ENCODE measurements at places on chromosomes 2 and 18. TPM values are rescaled to one million over a fixed set of nuclear protein-coding genes. Genes with fewer than 3 reads are reported as not detected.

DNA sequence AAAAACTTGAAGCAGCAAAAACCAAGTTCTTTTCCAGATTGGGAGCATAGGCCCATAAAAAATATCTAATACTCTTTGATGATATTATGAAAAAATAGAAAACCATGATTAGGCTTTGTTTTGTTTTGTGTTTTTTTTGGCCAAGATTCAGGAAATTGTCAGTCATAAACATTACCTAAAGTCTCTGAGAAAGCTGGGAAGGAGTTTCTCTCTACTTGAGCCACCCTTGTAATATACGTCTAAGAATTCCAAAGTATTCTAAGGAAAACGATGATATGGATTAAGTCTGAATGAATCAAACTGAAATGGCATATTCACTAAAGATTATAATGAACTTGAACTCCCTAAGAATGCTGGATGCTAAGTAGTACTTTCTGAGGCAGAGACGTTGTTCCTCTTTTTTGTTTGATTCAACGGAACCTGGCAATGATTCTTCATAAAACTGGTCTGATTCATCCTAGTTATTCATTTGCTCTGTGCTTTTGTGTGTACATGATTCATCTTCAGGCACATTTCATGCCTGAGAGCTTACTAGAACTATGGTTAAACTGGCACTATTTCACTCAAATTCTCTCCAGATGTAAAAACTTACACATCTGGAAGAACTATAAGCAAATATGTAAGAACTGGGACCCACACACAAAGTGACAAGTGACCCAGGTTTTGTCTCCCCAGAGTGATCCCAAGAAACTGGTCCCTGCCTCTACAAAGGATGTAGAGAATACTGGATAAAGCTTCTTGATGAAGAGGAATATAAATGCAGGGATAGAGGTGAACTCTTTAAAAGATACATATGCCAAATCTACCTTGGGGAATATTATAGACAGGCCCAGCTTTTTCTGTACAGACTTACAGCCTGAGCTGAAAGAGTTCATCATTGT is 159.7 kb downstream of the DOCK10 start:
- DNase-seq, result no peak

The ACTR2 gene
- 210 TPM for polyA plus RNA-seq

- no peak for DNase-seq
Measured at GRCh38 chr2:96663829-96664228, 21.3 kb downstream of the FER1L5 start.

GRCh38 chr18:13246121-13246520 is 27.6 kb downstream of the LDLRAD4 start:
- no peak for DNase-seq

- no peak for DNase-seq
Measured at GRCh38 chr2:17422061-17422460, 96.2 kb downstream of the RAD51AP2 start.

The RASGRP3 gene
- 19.6 TPM for polyA plus RNA-seq

The MBP gene
- polyA plus RNA-seq, result 17.1 TPM

DNA sequence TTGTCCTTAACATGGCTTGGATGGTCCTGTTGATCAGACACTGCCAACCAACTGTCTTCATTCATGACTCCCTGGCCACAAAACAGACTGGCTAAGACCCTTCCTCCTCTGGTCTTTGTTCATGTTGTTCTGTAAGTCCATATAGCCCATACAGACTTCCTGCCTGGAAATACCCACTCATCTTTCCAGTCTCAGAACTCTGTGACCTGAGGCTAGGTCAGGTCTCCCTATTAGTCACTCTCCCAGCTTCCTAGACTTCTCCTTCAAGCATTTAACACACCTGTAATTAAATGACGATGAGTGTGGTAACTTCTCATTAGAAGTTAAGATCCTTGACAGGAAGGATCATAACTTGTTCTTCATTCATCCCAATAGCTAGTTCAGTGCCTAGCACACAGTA is 56.3 kb downstream of the CCDC93 start:
- no peak for DNase-seq

The SLC9A4 gene
- polyA plus RNA-seq, result 7.0 TPM

DNA sequence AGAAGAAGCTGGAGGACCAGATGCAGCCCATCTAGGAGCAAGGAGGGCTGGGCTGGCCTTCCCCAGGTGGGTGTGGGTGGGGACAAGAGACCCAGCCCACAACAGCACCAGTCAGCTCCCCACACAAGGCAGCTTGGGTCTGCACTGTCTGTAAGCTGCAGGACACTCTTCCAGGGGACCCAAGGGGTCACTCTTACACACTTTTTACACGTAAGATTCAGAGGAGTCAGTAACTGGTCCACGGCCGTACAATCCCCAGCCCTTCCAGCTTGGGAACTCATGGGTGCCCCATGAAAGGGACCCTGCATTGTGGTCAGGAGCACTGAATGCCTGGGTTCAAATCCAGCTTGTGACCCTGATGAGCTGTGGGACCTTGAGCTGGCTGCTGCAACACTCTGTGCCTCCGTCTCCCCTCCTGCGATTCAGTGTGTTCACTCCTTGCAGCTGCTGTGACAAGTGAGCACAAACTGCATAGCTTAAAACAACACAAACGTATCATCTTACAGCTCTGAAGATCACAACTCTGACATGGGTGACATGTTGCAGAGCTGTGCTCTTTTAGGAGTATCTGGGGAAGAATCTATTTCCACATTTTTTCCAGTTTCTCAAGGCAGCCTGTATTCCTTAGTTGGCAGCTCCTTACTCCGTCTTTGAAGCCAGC is 11.1 kb upstream of the SLC66A3 start:
- no peak for DNase-seq

GRCh38 chr2:102992607-102993006 is 230.8 kb downstream of the TMEM182 start:
- no peak for DNase-seq

The UGT1A3 gene
- polyA plus RNA-seq, result not detected

GRCh38 chr2:29430382-29431112 is 315.3 kb downstream of the CLIP4 start:
- DNase-seq, result no peak

DNA sequence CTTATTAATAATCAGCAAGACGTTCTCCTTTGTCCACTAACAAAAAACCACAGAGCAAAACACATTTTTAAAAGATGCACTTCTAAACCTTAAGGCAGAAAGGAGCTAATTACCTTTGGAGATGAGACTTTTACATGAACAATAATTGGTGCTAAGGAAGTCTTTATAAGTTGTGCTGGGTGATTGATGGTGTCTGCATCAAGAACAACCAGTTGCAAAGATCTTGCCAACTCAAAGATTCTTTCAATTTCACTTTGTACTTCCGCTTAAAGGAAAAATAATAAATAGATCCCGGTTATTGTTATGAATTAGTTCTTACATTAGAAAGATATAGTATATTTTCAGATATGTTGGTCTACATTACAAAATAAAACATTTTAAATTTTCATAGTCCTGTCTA is 26.9 kb upstream of the ARL5A start:
- no peak for DNase-seq
